ENCODE measurements at places on chromosomes 5 and 9.

GRCh38 chr5:103690676-103691075, 128.1 kb upstream of the NUDT12 start:
- H3K4me3 ChIP-seq = no peak overlapping the region
- DNase-seq = no peak
- no peaks in the 10 kb centered on the region for H3K27me3 ChIP-seq
- H3K27ac ChIP-seq = no peak overlapping the region
- H3K4me1 ChIP-seq = no peaks in the 10 kb centered on the region

- H3K36me3 ChIP-seq = no peaks in the 10 kb centered on the region
- no peak overlapping the region for H3K27ac ChIP-seq
- H3K4me1 ChIP-seq = 0 out of 2 replicates have a peak, but pooled peaks cover 4% of the 10 kb centered on the region
- H3K27me3 ChIP-seq = 0 out of 2 replicates have a peak, but pooled peaks cover 3% of the 10 kb centered on the region
- no peak overlapping the region for H3K4me3 ChIP-seq
- peak; percentile 11 for DNase-seq
Measured at GRCh38 chr5:90144625-90145327, 264.8 kb downstream of the CETN3 start.

DNA sequence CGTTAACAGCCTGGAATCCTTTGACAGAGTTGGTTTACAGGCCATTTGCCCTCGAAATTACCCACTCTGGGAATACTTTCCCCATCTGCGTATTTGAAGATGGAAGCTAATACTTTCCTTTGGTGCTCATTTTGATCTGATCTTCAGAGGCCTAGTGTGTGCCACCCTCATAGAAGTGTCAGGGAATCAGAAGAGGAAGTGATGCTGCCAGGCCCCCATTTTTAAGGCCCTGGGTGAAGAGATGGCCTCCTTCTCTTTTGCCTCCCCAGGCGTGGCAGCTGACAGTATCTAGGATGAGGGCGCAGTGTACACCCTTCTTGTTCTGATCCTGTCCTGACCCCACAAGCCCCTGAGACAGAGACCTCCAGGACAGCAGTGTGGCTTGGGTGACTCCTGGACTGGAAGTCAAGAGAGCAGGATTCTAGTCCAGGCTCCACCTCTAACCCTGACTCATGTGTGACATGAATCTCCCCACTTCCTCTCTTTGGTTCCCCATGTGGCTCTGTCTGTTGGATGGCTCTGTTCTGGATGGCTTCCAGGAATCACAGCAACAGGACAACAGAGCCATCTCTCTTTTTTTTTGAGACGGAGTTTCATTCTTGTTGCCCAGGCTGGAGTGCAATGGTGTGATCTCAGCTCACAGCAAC, 27.8 kb downstream of the CSF1R start:
- H3K4me3 ChIP-seq = no peak overlapping the region
- H3K4me1 ChIP-seq = peaks cover 18% of the 10 kb centered on the region
- no peaks in the 10 kb centered on the region for H3K27me3 ChIP-seq
- peaks cover 7% of the 10 kb centered on the region for H3K36me3 ChIP-seq

- no peak overlapping the region for H3K27ac ChIP-seq
- H3K27me3 ChIP-seq = no peaks in the 10 kb centered on the region
- H3K4me3 ChIP-seq = no peak overlapping the region
- DNase-seq = no peak
Measured at GRCh38 chr9:71352837-71353236, 231.4 kb upstream of the TRPM3 start.

DNA sequence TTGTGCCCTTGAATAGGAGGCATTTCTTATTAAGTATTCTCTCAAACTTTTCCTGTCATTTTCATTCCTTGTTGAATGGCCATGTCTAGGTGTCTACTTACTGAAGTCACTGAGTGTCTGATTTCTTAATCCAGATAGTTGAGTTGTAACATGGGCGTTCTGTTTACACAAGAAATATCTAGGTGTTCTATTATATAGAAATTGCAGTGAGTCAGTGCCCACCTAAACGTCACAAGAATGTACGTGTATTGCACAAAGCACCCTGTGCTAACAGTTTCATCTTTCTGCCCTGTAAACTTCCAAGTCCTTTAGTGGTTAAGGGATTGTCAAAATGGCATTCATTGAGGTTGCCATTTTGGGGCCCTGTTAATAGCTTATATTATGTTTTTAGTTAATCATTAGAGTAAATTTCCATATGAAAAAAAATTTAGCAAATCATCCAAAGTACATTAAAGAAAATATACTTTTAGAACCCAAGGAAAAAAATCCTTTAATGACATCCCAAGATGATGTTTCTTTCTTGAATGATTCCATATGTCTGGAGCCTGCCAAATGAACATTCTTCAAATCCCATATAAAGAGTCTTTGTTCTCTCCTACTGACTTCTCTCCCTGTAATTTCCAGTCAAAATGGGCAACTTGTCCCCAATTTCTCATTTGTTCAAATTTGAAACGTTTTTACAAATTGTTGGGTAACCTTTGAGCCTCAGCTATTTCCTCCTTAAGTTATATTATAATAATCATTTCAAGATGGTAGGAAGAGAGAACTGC, 114.2 kb downstream of the GOLPH3 start:
- no peak overlapping the region for H3K4me3 ChIP-seq
- no peak overlapping the region for H3K27ac ChIP-seq
- peaks cover 52% of the 10 kb centered on the region for H3K27me3 ChIP-seq
- DNase-seq = no peak
- H3K4me1 ChIP-seq = no peaks in the 10 kb centered on the region
- H3K36me3 ChIP-seq = no peaks in the 10 kb centered on the region

- H3K4me3 ChIP-seq = no peak overlapping the region
- DNase-seq = no peak
- H3K36me3 ChIP-seq = no peaks in the 10 kb centered on the region
- H3K4me1 ChIP-seq = peaks cover 19% of the 10 kb centered on the region
- no peak overlapping the region for H3K27ac ChIP-seq
Measured at GRCh38 chr5:160469156-160470144, 47.8 kb downstream of the PTTG1 start.

- H3K36me3 ChIP-seq = no peaks in the 10 kb centered on the region
- no peaks in the 10 kb centered on the region for H3K27me3 ChIP-seq
- H3K27ac ChIP-seq = no peak overlapping the region
- no peak overlapping the region for H3K4me3 ChIP-seq
- 0 out of 2 replicates have a peak, but pooled peaks cover 5% of the 10 kb centered on the region for H3K4me1 ChIP-seq
- no peak for DNase-seq
Measured at GRCh38 chr5:35483191-35483590, 134.5 kb upstream of the SPEF2 start.

DNA sequence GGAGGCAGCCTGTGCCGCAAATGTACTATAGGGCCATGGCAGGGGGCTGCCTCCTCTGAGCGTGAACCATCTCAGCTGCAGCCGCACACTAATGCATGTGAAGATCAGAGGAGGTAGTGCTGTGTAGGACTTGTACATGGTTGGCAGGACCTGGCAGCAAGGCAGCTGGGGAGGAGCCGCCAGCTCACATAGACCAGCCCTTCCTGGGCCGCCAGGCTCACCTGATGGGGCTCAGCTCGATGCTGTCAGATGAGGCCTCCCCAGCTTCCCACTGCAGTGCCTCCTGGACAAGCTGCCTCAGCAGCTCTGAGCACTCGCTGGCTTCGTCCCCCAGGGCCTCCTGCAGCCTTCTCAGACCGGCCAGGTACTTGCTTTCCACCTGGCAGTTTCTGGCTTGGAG, 18.0 kb upstream of the CORO2A start:
- 0 out of 2 replicates have a peak, but pooled peaks cover 3% of the 10 kb centered on the region for H3K4me1 ChIP-seq
- H3K36me3 ChIP-seq = peaks cover 32% of the 10 kb centered on the region
- H3K27me3 ChIP-seq = no peaks in the 10 kb centered on the region

GRCh38 chr9:2717385-2717784, at the start of gene KCNV2:
Gene KCNV2 (plus strand): TSS chr9:2717510. CDS start chr9:2717740, 230 bp downstream.
- no peak for DNase-seq
- H3K4me3 ChIP-seq = no peak within 1 kb of the TSS
- H3K27me3 ChIP-seq = no peaks in the 10 kb centered on the region
- H3K36me3 ChIP-seq = 0 out of 2 replicates have a peak, but pooled peaks cover 2% of the 10 kb centered on the region
- H3K4me1 ChIP-seq = no peaks in the 10 kb centered on the region
- H3K27ac ChIP-seq = no peak within 1 kb of the TSS

DNA sequence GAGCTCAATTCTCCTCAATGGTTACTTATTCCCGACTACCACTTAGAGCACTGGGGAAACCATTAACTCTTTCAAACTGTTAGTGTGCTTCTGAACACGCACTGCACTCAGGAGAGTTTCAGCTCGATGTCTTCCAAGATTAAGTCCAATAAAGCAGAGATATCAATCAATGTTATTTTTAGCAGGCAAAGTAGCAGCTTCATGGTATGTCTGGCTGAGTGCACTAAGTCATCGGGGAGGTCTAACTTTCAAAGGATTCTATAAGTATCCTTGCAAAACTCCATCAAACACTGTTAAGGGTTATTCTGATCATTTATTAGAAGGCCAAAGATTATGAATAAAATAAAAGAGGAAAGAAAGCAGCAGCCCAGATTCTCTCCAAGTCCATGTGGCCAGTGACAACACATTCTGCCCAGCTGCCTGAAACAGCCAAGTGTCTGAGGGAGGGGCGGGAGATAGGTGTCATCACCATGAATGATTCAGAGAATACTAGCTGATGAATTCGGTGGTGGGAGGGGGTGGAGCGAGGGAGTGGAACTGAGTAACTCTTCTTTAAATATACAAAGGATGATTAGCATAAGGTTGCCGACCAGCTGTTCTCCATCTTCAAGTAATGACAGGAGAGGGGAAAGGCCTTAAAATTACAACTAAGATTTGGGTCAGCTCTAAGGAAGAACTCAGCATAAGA, 21.3 kb downstream of the NREP start:
- peak; percentile 98 for DNase-seq
- H3K4me3 ChIP-seq = peak overlapping the region; percentile 31
- no peaks in the 10 kb centered on the region for H3K27me3 ChIP-seq
- peak overlapping the region; percentile 93 for H3K27ac ChIP-seq
- H3K36me3 ChIP-seq = peaks cover 79% of the 10 kb centered on the region

- no peak overlapping the region for H3K4me3 ChIP-seq
- no peak for DNase-seq
- no peak overlapping the region for H3K27ac ChIP-seq
- no peaks in the 10 kb centered on the region for H3K4me1 ChIP-seq
- no peaks in the 10 kb centered on the region for H3K27me3 ChIP-seq
- no peaks in the 10 kb centered on the region for H3K36me3 ChIP-seq
Measured at GRCh38 chr5:125394661-125395280, 648.3 kb upstream of the ZNF608 start.

GRCh38 chr9:121074370-121075250, at the start of gene CNTRL:
Gene CNTRL (plus strand): TSS chr9:121074955. CDS start chr9:121088327, 13,372 bp downstream.
- no peaks in the 10 kb centered on the region for H3K27me3 ChIP-seq
- peak; percentile 97 for DNase-seq
- H3K4me1 ChIP-seq = peaks cover 20% of the 10 kb centered on the region
- no peaks in the 10 kb centered on the region for H3K36me3 ChIP-seq
- H3K27ac ChIP-seq = peak within 1 kb of the TSS; percentile 92
- H3K4me3 ChIP-seq = peak within 1 kb of the TSS; percentile 87

- no peak for DNase-seq
- no peak overlapping the region for H3K27ac ChIP-seq
- H3K27me3 ChIP-seq = peaks cover 14% of the 10 kb centered on the region
- H3K4me1 ChIP-seq = no peaks in the 10 kb centered on the region
- H3K36me3 ChIP-seq = no peaks in the 10 kb centered on the region
Measured at GRCh38 chr5:163596608-163597315, 91.3 kb downstream of the MAT2B start.

DNA sequence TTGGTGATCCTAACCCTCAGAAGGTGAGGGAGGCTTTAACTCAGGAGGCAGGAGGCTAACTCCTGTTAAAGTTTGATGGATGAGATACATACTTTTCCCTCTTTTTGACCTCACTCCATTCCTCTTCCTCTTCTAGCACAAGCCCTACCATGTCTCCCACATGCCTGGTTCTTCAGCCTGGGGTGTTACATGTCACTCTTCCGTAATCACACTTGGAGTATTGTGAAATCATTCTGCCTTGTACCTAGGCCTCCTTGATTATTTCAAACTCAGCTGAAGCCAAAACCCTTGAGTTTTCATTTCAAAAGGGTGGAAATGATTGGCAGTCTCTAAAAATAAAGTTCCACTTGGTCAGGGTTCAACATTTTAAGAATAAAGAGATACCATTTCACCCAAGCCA, 1.8 kb downstream of the PLAC8L1 start:
- no peaks in the 10 kb centered on the region for H3K27me3 ChIP-seq
- H3K36me3 ChIP-seq = no peaks in the 10 kb centered on the region

DNA sequence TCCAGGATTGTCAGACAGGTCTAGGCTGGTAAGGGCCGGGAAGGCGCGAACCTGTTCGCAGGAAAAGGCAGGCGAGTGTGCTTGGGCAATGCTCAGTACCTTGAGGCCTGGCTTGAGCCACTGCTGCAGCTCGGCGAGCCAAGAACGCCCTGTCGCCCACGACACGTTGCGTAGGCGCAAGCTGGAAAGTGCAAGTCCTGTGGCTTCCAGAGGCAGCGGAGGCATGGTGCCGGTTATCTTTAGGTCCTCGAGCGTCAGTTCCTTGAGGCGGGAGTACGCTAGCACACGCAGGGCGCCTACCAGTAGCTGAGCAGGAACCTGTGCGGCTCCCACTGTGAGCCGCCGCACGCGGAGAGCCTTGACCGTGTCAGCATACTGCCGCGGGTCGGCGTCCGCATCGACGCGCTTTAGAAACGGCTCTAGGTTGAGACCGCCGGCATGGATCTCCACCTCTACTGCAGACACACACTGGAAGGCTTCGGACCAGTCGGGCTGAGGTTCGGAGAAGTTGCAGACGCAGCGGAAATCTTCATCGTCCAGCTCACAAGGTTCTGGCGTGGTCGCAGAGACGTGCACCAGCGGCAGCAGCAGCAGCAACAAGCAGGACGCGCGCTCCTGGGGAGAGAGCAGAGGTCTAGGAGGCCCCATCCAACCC, 482 bp downstream of the CD14 start:
- no peaks in the 10 kb centered on the region for H3K27me3 ChIP-seq
- peak; percentile 73 for DNase-seq
- no peaks in the 10 kb centered on the region for H3K36me3 ChIP-seq
- peak overlapping the region; percentile 69 for H3K4me3 ChIP-seq

DNA sequence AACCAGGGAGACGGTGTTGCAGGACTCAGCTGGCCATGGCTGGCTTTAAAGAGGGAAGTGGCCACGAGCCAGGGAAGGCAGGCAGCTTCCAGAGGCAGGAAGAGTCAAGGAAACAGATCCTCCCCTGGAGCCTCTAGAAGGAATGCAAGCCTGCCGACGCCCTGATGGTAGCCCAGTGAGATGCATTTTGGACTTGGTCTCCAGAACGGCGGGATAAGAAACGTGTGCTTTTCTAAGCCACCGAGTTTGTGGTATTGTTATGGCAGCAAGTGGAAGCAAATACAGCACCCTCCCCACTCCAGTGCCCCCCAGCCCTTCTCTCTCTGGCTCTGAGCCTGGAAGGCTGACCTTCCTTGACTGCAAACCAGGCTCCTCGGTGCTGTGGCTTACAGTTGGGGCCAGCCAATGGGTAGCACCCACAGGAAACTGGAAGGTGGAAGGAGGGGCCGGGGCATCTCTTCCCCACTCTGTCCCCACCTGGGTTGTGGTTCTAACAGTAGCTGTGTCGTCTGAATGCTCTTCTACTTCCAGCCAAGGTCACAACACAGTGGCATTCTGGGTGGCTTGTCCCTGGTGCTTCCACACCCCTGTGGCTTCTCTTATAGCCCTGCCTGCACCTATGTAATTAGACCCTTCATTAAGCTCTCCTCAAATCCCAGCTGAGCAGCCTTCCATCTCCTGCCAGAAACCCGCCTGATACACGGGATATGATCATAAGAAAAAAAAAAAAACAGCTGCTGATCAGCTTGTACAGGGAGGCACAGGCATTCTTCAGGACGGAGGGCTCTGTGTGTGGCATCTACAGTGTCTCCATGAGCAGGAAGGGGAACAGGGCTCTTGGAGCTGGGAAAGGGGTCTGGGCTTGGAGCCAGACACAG, 29.9 kb upstream of the UNC5A start:
- no peak overlapping the region for H3K4me3 ChIP-seq
- DNase-seq = no peak
- H3K36me3 ChIP-seq = no peaks in the 10 kb centered on the region
- peaks cover 18% of the 10 kb centered on the region for H3K27me3 ChIP-seq
- no peak overlapping the region for H3K27ac ChIP-seq
- H3K4me1 ChIP-seq = peaks cover 5% of the 10 kb centered on the region

Data from GM23248 (cell line).